ENCODE measurements at places on chromosomes 13 and 19.

DNA sequence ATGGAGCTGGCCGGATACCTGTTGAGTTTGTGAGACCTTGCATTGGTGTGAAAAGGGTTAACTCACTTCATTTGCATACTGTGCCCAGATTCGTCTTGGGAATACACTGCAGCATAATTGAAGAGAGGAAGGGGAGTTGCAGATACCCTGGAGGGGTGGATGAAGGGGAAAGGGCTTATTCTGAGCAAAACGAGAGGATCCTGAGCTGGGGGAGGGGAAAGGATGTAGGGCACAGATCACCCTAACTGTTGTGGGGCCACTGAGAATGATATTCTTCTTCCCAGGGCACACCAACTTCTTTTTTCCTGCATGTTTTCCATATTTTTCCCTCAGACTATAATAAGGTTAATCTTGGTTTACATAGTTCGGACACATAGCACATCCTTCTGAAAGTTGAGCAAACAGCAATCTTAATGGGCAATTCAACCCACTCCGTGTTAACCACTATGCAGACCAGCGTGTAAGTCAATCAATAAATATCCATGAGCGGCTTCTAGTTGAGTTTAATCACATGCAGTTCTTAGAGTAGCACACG, 11.7 kb upstream of the PTPRS start:
- DNase-seq = no peak

- no peak for DNase-seq
Measured at GRCh38 chr13:20699715-20700114, 3.8 kb upstream of the IL17D start.

GRCh38 chr13:21133077-21133476, 43.3 kb downstream of the SKA3 start:
- DNase-seq = no peak

GRCh38 chr13:109652531-109652930, 133.9 kb downstream of the IRS2 start:
- no peak for DNase-seq

DNA sequence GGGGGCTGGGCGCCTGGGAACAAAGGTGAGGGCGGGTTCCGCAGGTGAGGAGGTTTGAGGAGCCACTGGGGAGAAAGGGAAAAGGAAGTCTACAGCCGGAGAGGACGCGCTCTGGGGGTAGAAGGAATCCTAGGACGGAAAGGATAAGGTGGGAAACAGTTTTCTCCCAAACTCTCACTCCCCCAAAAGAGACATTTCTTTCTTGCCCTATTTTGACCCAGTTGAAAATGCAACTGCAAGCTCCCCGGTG, 651 bp upstream of the POLR1D start:
- no peak for DNase-seq

DNA sequence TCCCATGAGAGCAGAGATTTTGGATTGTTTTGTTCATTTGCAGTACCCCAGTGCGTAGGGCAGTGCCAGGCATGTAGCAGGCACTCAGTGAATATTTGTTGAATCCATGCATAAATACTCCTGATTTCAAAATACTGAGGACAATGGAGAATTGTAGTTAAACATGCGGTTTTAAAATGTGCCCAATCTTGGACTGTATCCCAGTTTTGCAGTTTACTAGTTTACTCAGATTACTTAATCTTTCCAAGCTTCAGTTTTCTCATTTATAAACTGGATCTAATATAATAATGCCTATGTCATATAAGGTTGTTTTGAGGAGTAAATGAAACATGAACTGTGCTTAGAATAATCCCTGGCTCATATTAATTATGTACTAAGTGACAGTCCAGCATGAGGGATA, 39.0 kb downstream of the RCBTB2 start:
- DNase-seq = no peak

- DNase-seq = no peak
Measured at GRCh38 chr13:23865906-23866305, 23.3 kb downstream of the MIPEP start.

- DNase-seq = no peak
Measured at GRCh38 chr13:39976481-39976880, 321.0 kb downstream of the COG6 start.

- DNase-seq = no peak
Measured at GRCh38 chr13:47279920-47280319, 383.1 kb upstream of the HTR2A start.

GRCh38 chr19:23855676-23856075, 59.0 kb upstream of the ZNF726 start:
- no peak for DNase-seq

GRCh38 chr13:102642029-102642428, 45.2 kb downstream of the TPP2 start:
- DNase-seq = no peak

DNA sequence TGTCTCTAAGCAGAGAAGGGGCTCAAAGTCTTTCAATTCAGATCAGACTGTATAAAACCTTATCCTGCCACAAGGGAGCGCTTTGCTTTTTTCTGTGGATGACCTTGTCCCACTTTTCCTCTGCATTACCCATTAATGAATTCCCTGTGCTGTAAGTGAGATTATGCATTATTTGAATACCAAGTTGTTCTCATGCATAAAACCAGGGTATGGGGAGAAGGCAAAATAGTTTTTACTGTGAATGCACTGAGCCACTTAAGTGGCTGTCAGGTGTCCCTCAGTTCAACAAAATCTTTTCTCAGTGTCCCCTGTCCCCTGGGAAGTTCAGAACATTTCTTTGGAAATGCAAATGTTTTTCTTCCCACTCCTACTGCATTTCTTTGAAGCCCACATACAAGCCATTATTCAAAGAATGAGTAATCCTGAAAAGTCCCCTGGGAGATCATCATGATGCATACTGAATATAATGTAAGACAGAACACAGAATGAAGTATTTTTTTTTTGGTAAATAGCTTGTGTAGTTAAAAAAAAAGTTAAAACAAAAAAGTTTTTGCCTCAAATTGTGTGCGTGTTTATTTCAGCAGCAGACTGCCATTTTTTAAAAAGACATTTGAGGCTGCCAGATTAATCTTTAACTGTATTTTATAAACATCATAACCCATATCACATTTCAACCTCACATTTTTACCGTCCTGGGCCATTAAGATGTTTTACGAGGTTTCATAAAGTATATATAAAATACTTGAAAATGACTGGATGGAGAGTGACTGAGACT, 506.7 kb upstream of the PCDH9 start:
- DNase-seq = no peak

DNA sequence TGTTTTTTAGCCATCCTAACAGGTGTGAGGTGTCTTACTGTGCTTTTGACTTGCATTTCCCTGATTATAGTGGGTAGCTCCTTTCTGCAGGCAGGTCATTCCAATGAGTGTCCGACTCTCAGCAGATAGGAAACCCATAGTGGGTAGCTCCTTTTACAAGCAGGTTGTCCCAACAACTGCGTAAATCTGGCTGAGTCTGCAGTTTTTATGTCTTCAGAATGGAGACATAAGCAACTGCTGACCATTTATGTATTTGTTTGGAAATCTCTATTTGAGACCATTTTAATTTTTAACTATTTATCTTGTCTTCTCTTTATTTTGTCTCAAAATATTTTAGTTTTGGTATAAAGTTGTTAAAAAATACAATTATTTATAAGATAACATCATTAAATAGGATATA, 839.4 kb downstream of the SLITRK6 start:
- no peak for DNase-seq

Measured in 8988T (cell line).